ENCODE measurements at places on chromosomes 6 and 20.

DNA sequence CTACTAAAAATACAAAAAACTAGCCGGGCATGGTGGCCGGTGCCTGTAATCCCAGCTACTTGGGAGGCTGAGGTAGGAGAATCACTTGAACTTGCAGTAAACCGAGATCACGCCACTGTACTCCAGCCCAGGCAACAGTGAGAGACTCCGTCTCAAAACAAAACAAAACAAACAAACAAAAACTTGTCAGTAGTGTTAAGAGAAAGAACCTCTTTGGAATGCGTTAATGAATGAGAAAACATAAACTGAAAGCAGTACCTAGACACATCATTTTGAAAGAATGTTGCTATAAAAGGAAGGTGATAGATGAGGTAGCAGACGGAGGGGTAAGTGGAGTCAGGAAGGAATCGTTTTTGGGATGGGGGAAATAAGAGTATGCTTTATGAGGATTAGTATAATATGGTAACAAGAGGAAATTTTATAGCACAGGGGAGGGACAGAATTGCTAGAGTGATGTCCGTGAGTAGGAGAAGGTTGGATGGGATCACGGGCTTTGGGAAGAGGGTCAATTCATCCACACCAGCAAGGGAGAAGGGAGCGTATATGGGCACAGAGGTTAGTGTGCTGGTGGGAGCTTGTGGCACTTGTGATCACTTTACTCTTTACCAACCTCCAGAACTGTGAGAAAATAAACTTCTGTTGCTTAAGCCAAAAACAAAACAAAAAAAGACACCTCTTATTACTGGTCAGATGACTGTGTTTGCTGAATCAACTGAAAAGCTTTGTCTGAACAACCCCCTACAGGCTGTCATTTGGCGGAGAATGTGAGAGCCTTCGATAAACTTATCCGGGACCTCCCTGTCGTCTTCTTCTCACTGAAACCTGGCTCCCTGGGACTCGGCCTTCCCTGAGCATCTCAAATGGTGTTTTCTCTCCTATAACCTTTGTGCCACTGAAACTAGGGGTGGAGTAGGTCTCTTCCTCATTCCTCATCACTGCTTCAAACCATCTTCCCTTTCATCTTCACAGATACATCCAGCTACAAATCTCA, 48.9 kb upstream of the TFAP2A start:
- DNase-seq = no peak

- DNase-seq = no peak
These were observed 18.5 kb downstream of the PSMG4 start for GRCh38 chr6:3277251-3277650.

- no peak for DNase-seq
These were observed 19.1 kb downstream of the GHRH start for GRCh38 chr20:37242503-37242902.

DNA sequence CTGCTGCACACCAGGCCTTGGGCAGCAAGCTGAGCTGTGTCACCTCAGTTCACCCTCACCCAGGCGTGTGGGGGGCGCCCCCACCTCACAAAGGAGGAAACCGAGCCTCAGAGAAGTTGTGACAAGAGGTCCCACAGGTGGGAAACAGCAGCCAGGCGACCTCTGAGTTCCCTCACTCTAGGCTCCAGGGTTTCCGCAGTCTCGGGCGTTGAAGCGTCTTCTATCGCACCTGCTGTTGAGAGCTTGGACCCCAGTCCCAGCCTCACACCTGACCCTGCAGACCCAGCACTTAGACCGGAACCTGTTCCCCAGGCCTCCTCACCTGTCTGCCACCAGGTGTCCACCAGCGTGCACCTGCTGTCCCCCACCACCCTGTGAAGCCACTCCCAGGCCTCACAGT, 22.3 kb upstream of the APMAP start:
- DNase-seq = peak; percentile 6

DNA sequence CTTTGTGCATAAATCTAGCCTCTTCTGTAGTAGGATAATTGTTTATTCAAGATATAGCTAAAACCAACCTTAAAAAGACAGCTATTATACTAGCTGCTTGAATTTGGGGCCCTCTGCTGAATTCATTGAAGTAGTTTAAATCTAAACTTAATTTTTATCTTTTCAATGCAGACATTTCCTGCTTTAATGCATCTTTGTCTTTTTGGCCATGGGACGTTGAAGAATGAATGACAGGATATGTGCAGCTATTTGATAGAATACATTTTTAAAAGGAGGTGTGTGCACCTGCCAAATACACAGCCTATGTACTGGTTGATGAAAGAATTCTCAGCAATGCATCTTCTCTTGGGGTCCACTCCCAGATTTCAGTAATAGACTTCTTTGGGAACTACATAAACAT, 524.9 kb downstream of the PHF3 start:
- DNase-seq = no peak

DNA sequence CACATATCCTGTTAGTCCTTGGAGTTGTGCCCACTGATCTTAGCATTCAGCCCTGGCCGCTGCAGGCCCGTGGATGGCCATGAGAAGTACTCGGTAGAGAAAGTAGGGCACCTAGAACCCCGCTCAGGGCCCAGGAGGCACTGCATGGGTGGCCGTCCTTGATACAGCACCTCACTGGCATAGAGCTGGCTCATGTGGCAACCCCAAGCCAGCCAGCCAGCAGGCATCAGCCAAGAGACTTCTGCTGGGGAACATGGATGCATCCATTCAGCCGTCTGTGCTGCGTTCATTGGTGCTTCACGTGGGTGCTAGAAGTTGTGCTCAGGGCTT, 10.6 kb downstream of the PYGB start:
- peak; percentile 8 for DNase-seq

Measured in right hindlimb (tissue), 1 donor.